Muscle of leg (tissue), 16 donors: ENCODE measurements at places on chromosomes 5 and 9.

DNA sequence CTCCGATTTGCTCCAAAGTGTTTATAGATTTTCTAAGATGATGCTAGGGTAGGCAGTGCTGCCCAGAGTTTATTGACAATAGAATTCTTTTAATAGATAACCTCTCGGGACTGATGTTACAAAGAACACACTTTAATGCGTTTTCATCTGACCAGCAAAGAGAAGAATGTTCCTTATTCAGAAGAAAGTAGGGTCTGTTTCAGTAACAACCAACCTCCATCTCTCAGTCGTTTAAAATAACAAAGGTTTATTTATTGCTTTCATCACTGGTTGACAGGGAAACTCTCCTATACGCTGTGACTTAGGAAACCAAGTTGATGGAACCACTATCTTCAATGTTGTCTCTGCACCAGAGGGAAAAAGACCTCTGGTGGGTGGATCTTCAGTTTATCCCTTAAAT is 55.1 kb upstream of the PAPPA start:
- no peaks in the 10 kb centered on the region for H3K27me3 ChIP-seq
- no peaks in the 10 kb centered on the region for H3K4me1 ChIP-seq
- DNase-seq, result no peak
- H3K4me3 ChIP-seq, result no peak overlapping the region

DNA sequence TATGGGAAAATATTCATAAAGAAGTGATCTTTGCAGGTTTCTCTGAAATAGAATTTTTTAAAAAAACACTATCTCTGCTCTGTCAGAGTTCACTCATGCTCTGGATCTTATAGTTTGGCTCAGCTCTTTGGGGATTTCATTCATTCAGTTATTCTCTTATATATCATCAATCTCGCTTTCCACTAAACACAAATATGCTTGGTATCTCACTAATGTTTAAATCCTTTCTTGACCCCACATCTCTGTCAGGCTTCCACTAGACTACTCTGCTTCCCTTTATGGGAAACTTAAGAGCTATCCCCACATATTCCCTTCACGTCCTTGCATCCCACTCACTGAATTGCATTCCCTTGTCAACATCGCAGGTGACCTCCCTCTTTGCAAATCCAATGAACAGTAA is 396.1 kb downstream of the ENC1 start:
- no peak for DNase-seq
- no peak overlapping the region for H3K4me3 ChIP-seq
- no peaks in the 10 kb centered on the region for H3K36me3 ChIP-seq
- H3K27me3 ChIP-seq, result no peaks in the 10 kb centered on the region

- H3K4me3 ChIP-seq, result no peak overlapping the region
- DNase-seq, result peak; percentile 12
- no peaks in the 10 kb centered on the region for H3K4me1 ChIP-seq
- H3K27me3 ChIP-seq, result no peaks in the 10 kb centered on the region
These were observed 37.9 kb downstream of the CYFIP2 start for GRCh38 chr5:157303667-157304327.

GRCh38 chr5:54873691-54874090 is 111.7 kb downstream of the ESM1 start:
- no peaks in the 10 kb centered on the region for H3K4me1 ChIP-seq
- no peak overlapping the region for H3K27ac ChIP-seq
- no peaks in the 10 kb centered on the region for H3K27me3 ChIP-seq
- no peak for DNase-seq

GRCh38 chr5:120778491-120779484 is 314.7 kb downstream of the PRR16 start:
- H3K4me3 ChIP-seq, result no peak overlapping the region
- no peak overlapping the region for H3K27ac ChIP-seq
- no peaks in the 10 kb centered on the region for H3K36me3 ChIP-seq
- H3K27me3 ChIP-seq, result no peaks in the 10 kb centered on the region

DNA sequence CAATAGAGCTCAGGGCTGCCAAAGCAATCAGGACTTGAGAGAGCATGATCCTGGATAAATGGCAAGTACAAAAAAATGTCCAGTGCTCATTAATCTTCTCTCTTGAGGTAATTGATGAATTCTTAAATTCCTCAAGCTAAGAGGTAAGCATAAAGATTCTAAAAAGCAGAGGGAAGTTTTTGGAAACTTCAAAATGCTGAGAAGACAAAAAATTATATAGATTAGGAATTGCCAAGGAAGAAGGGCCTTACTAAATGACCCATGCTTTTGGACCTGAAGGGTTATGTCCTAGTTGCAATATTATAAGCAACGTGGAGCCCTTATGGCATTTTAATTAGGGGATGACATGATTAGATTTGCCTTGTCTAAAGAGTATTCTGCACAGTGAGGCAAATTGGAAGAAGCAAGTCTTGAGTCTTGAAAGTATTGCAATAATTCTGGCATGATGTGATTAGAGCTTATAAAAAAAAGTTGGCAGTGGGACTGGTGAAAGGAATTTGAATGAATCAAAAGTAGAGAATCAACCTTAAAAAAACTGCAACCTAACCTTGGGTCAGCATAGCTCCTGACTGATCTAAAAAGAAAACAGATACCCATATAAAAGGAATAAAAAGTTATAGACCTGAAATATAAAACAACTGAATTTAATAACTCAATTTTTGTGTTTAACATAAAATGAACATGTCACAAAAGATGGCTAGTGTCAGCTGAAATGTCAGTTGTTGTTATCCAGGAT is 323.8 kb upstream of the ARRDC3 start:
- no peaks in the 10 kb centered on the region for H3K4me1 ChIP-seq
- H3K4me3 ChIP-seq, result no peak overlapping the region
- no peaks in the 10 kb centered on the region for H3K27me3 ChIP-seq
- no peaks in the 10 kb centered on the region for H3K36me3 ChIP-seq

- no peak overlapping the region for H3K4me3 ChIP-seq
- DNase-seq, result no peak
- H3K36me3 ChIP-seq, result peaks cover 22% of the 10 kb centered on the region
- H3K27me3 ChIP-seq, result no peaks in the 10 kb centered on the region
- H3K27ac ChIP-seq, result no peak overlapping the region
These were observed 26.6 kb downstream of the HMGCS1 start for GRCh38 chr5:43286623-43287022.

GRCh38 chr5:172886974-172887501 is 53.0 kb downstream of the ERGIC1 start:
- no peak overlapping the region for H3K4me3 ChIP-seq
- peaks cover 30% of the 10 kb centered on the region for H3K4me1 ChIP-seq
- peak overlapping the region; percentile 91 for H3K27ac ChIP-seq
- DNase-seq, result peak; percentile 87
- peaks cover 24% of the 10 kb centered on the region for H3K36me3 ChIP-seq

DNA sequence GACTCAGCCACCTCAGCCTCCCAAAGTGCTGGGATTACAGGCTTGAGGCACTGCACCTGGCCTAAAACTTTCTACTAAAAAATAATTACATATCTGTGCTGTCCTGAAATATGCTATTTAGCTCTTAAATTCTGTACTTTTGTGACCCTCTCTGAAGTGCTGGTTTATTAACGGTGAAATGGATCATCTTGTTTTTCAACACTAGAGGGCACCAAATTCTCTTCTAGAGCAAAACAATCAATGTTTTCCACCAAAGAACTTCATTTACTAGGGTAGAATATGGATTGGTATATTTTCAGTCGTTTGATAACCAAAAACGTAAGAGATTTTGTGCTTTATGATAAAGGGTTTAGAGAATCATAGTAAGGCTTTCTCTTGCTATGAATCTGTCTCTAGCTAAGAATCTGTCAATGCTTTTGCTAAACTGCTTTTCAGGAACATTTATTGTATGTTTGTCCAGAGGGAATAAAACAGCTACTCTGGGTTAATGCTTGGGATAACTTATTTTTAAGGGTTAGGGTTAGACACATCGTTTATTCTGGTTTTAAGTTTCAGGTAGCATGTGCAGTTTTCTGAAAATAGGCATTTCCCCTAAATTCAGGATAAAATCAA is 63.6 kb downstream of the RNF180 start:
- no peak overlapping the region for H3K27ac ChIP-seq
- no peaks in the 10 kb centered on the region for H3K27me3 ChIP-seq
- no peaks in the 10 kb centered on the region for H3K36me3 ChIP-seq
- DNase-seq, result peak; percentile 42
- no peaks in the 10 kb centered on the region for H3K4me1 ChIP-seq

DNA sequence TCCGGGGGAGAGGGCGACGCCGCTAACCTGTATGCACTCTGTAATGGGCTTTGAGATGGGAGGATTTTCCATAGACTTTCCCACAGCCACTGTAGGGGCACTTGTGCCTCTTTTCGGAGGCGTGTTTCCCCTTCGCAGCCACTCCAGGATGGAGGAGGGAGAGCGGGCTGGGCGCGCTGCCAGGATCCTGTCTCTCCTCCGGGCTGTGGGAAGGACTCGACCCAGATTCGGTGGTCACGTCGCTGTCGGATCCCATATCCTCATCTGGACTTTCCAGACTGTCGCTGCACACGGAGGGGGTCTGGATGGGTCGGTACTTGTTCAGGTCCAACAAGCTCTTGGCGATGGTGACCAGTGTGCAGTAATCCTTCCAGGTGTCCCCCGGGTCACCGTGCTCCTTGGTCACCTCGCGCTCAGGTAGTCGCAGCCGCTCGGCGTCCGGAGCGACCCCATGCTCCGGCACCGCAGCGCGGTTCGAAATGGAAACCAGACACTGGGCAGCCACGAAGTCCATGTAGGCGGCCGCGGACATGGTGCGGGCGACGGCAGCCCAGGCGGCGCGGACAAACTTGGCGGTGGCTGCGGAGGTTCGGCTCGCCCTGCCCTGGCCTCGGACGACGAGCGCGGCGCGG is 1.5 kb downstream of the KLF9 start:
- no peaks in the 10 kb centered on the region for H3K36me3 ChIP-seq
- H3K4me3 ChIP-seq, result peak overlapping the region; percentile 77
- peak overlapping the region; percentile 45 for H3K27ac ChIP-seq
- peak; percentile 85 for DNase-seq
- H3K4me1 ChIP-seq, result peaks cover 23% of the 10 kb centered on the region
- H3K27me3 ChIP-seq, result peaks cover 29% of the 10 kb centered on the region
